ENCODE measurements at places on chromosomes 11 and 22.
A peak's percentile ranks its signal among the peaks of the same experiment; 100 is the strongest.

DNA sequence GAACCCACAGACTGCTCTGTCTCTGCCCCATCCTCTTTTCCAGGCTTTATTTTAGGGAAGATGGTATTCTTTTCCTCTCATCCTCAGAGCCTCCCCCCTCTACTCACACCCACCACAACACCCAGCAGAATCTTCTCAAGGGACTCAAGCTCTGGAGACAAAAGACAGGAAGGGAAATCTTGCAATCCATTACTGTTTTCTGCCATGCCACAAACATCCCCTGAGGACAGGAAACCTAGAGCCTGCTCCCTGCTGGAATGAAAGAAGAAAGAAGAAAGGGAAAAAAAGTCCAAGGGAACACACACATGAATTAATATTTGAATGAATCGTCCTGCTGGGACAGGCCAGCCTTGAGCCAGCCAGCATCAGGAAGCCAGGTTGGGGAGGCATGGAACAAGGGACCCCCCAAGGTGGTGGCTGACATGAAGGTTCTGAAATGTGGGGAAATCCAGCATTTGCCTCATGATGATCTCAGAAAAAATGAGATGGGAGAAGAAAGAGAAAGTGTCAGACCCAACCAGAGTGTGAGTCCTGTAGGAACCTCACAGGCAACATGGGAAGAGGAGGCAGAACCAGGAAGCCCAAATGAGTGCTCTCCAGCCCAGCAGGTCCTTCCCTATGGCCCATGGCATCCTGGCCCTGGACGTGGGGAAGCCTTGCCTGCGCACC lies 34.0 kb downstream of the SLCO2B1 start:
- no peak overlapping the region for H3K27ac ChIP-seq
- peaks cover 27% of the 10 kb centered on the region for H3K27me3 ChIP-seq
- H3K4me3 ChIP-seq: no peak overlapping the region

DNA sequence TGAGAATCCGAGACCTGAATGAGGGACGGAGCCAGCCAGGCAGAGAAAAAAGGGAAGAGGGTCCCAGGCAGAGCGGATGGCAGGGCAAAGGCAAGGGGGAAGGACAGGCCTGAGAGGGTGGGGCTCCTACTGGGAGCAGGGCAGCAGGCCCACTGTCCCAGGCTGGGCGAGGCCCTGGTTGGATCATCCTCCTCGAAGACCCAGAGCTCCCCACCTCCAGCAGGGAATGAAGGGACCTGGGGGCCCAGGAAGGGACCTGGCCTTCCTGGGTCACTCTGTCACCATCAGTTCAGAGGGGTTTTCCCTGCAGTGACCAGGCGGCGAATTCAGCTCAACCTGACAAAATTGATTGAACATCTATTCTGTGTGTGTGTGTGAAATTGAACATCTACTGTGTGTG lies 4.0 kb downstream of the CD5 start:
- no peak overlapping the region for H3K4me3 ChIP-seq
- peaks cover 71% of the 10 kb centered on the region for H3K4me1 ChIP-seq
- H3K36me3 ChIP-seq: peaks cover 81% of the 10 kb centered on the region
- no peak for DNase-seq
- H3K27ac ChIP-seq: peak overlapping the region; percentile 76

- no peak overlapping the region for H3K4me3 ChIP-seq
- no peak overlapping the region for H3K27ac ChIP-seq
- peaks cover 11% of the 10 kb centered on the region for H3K4me1 ChIP-seq
- H3K36me3 ChIP-seq: no peaks in the 10 kb centered on the region
These were observed 66.5 kb downstream of the DBX1 start for GRCh38 chr11:20093775-20094174.

- no peak for DNase-seq
- peaks cover 37% of the 10 kb centered on the region for H3K36me3 ChIP-seq
- no peak overlapping the region for H3K4me3 ChIP-seq
- H3K27ac ChIP-seq: no peak overlapping the region
- peaks cover 46% of the 10 kb centered on the region for H3K4me1 ChIP-seq
These were observed 126.7 kb upstream of the MTMR2 start for GRCh38 chr11:96050435-96051182.
